T47D (cell line): ENCODE measurements at places on chromosomes 3 and 15.

DNA sequence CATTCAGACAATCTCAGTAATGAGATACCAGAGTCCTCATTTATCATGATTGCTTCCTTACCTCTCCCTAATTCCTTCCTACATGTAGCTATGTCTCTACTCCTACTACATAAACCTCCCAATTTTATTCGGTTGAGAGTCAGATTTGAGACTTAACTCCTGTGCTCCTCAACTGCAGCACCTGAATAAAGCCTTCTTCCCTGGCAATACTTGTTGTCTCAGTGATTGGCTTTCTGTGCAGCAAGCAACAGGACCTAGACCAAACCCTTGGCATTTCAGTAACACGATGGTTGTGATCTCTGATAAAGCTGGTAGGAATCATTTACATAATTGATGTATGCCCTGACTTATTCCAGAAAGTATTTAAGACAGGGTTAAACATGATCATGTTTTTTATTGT is 106.7 kb upstream of the NANOGP8 start:
- DNase-seq: no peak

DNA sequence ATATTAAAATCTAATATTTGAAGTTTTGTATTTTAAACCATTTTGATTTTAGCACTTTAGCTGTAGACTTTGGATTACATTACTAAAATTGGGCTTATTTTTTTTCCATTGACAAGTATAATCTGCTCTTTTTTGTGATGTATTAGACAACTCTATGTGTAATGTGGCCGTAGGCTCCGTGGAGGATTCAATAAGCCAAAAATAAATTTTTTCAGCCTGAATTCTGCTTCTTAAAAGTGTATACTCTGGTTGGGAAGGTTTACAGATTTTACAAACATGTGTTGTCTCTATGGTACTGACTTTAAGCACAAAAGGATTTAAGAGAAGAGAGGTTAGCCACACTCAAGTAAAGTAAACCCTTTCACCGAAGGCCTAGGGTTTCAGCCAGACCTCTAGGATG is 110.8 kb downstream of the PLCL2 start:
- no peak for DNase-seq

GRCh38 chr15:78928616-78929093 is 16.2 kb downstream of the CTSH start:
- no peak for DNase-seq

DNA sequence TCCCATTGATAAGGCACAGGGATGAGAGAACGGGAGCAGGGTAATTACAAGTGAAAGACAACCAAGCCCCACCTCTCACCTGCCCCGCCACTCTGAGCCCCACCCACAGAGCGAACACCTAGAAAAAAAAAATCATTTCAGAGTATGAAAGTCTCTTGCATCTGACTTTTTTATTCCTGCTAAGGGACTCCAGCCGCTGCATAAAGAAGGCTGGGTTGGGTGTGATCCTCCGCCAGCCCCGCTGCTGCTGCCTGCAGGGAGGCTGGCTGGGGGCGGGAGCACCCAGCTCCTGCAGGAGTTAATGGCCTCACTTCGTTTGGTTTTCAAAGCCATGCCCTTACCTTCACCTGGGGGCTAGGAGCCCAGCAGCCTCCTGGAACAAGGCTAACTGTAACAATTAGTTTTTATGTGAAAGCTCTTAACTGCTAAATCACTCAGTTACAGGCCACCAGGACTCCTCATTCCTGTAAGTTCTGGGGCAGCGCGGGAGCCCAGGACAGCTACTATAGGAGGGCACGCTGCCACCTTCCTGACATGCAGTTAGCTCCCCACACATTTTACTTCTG is 78.0 kb upstream of the SNRPA1 start:
- DNase-seq: no peak

DNA sequence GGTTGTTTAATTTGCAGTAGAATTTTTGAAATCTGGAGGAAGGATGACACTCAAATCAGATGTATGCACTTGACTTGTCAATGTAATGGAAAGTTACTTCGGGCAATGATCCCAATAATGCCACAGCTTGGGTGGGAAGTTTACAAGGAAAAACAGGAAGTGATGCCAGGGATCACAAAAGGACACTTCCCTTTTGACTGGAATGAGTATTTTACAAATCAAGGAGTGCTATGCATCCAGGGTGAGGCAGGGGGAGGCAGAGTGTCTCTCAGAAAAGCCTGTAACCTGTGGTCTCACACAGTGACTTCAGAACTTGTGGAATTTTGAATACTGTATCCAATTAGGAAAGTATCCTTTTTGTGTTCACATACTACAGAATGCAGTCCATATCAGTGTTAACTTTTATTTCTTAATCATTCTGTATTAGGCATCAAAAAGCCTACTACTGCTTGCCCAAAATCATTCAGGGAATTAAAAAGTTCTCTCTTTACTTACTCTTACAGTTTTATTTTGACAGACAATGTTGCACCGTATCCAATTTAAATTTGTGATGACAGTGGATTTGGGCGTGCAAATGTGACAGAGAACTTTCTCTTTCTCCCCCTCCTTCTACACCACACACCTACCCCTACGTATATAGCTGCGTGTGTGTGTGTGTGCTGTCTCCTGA is 445.1 kb downstream of the MECOM start:
- DNase-seq: peak; percentile 18

- no peak for DNase-seq
Observed at GRCh38 chr3:148884261-148884660, 19.2 kb downstream of the CPA3 start.

GRCh38 chr3:99332718-99333117 is 305.7 kb upstream of the COL8A1 start:
- no peak for DNase-seq

GRCh38 chr3:143240886-143241285 is 121.3 kb downstream of the CHST2 start:
- no peak for DNase-seq

GRCh38 chr15:95215017-95215416 is 983.7 kb downstream of the MCTP2 start:
- no peak for DNase-seq

GRCh38 chr15:73686781-73687256 is 2.6 kb downstream of the CD276 start:
- DNase-seq: no peak

DNA sequence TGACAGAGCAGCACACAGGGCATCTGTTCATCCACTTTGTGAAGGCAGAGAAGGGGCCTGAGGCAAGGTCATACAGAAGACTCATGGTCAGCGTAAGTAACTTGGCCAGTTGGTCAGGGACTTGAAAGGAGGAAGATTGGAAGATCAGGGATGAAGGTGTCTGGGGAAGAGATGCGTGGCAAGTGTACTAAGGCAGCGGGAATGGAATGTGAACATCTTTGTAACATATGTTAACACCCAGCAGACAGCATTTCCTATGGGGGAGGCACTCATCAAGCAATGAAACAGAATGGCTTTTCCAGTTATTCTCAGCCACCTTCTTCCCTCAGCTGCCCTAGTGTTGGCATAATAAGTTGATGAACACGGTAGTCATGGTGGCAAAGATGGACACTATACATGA is 7.8 kb upstream of the RFC4 start:
- DNase-seq: no peak

- DNase-seq: peak; percentile 66
Observed at GRCh38 chr3:38247366-38248035, 18.1 kb upstream of the SLC22A13 start.

- no peak for DNase-seq
Observed at GRCh38 chr3:125207949-125208568, 4.5 kb downstream of the SLC12A8 start.

DNA sequence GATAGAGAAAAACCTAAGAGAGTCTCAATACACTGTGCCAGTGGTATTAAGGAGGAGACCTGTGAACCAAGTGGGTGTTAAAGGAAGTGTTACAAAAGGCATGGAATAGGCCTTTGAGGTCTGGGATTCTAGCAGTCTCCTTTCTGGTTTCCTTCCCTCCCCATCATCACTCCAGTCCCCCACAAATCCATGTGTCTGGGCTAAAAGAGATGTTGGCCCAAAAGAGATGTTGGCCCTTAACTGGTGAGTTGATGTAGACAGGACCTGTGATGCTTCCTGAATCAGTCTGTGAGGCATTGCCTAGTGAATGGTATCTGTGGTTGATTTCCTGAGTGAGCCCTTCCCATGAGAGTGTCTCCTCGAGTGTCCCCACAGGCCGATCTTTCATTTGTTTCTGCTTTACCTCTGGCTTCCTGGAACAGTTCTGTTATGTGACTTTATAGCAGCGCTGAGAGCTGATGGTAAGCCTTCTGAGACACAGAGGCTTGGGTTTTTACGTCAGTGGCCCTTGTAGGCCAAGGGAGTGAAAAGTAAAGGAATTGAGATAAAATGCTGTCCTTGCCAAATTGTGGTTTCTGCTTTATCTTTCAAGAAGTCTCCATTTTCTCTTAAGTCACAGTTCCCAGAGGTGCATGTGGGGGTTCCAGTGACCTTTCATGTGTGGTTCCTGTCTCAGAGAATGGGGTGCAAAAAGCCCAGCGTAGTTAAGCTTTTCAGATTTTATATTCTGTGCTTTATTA is 87.8 kb downstream of the KLHL25 start:
- DNase-seq: no peak

GRCh38 chr15:60421544-60421943 is 23.8 kb upstream of the ANXA2 start:
- DNase-seq: no peak

DNA sequence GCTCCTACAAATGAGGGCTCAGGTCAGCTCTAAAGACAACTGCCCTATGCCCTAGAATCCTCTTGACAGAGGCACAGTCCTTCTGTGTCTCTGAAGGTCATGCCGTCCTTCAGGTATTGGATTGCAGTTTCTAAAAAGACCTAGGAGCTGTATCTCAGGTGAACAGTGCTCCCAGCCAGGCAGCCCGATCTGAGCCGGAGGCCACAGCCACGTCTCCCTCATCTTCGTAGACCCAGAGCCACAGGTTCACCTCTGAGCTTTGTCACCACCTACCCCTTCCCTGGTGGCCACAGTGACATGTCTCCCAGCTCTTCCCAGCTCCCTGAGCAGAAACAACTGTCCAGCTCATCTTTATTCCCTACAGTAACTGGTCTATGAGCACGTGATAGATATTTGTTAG is 228.0 kb downstream of the VPS13C start:
- no peak for DNase-seq

DNA sequence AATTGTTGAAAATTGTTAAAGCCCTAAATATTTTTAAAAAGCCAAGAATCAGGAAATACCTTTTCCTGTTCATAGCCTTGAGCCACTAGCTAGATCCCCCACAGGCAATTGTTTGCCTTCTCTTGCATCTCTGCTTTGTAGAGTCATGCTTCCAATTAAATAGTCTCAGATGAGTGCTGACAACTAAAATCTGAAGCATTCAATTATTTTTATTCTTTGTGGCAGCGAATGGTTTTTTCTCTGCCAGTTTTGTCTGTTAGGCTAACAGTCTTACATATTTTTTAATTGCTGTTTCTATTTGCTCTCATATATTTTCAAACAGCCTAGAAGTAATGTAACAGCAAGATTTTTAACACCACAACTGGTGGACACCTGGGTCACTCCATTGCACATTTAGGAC is 277.1 kb upstream of the GBE1 start:
- no peak for DNase-seq

- DNase-seq: no peak
Observed at GRCh38 chr3:54434756-54435155, 312.4 kb downstream of the CACNA2D3 start.

DNA sequence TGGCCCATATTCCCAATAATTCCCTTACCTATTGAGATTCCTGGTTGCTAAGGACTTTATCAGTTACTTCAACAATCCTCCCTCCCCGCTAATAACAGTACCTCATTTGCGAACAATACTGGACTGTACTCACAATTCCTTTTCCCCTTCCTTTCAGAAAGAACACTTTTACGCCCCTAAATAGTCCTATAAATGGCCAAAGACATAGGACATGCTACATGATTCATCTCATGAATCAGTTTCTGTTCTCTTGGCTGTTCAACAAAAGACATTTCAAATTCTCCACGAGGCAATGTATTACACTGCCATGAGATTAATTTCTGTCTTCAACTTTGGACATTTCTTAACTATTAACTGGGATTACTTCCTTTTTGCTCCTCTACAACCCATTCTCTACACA is 264.4 kb downstream of the TIGIT start:
- no peak for DNase-seq

- no peak for DNase-seq
Observed at GRCh38 chr3:160314995-160315394, 84.0 kb downstream of the IFT80 start.

GRCh38 chr15:26972636-26973035 is 1.7 kb downstream of the GABRG3 start:
- no peak for DNase-seq

DNA sequence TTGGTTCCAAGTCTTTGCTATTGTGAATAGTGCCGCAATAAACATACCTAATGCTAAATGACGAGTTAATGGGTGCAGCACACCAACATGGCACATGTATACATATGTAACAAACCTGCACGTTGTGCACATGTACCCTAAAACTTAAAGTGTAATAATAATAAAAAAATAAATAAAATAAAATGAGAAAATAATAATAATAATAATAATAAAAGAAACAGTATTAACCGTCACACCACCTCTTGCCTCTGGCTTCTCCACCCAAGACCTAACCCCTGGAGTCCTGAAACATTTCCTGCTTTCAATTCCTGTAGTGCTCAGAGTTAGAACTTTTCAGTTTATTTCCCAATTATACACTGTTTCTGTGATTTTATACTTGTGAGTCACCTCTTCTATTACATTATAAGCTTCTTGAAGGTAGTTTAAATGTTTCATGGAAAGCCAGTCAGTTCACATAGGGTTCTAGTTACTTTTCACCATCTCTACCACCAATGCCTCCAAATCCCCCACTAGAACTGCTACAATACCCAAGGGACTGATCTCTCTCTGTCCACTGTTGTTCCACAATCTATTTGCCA is 18.4 kb upstream of the GHSR start:
- DNase-seq: no peak

DNA sequence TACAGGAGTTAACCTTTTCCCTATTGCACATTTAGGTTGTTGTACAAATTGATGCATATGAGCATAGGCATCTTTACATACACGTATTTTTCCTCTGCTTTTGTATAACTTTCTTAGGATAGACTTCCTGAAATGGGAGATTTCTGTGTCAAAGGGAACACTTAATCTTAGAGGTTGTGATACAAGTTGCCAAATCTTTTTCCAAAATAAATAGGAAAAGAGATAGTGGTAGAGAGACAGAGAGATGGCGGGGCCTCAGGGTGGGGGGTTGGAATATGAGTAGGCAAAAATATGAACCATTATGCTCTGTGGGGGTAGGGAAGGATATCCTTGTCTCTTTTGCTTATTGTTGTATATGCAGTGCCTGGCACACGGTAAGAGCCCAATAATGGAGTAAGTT is 70.7 kb upstream of the UBE2E1 start:
- no peak for DNase-seq

DNA sequence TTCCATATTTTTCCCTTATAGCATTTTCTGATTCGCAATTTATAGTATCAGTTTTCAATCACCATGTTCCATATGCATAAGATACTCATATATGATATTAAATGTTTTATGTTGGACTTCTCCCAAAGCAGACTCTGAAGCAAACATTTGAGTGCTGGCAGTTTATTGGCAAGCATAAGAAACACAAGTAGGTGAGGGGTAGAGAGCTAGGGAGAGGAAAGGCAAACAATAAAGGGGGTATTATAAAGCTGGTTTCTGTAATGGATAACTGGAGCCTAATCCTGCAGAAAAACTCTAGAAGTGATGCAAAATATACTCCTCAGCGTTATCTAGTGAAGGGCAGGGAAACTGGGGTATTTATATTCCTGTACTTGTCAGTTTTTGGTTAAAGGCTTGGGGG is 491.5 kb upstream of the TGFBR2 start:
- no peak for DNase-seq
